ENCODE measurements at places on chromosomes 7 and 10. TPM values are rescaled to one million over a fixed set of nuclear protein-coding genes. Genes with fewer than 3 reads are reported as not detected.

The C10orf62 gene
- 0.20 TPM for polyA plus RNA-seq

The CCDC186 gene
- 16.1 TPM for polyA plus RNA-seq

The CDH23 gene
- polyA plus RNA-seq: 5.8 TPM

The HIP1 gene
- polyA plus RNA-seq: 19.1 TPM

DNA sequence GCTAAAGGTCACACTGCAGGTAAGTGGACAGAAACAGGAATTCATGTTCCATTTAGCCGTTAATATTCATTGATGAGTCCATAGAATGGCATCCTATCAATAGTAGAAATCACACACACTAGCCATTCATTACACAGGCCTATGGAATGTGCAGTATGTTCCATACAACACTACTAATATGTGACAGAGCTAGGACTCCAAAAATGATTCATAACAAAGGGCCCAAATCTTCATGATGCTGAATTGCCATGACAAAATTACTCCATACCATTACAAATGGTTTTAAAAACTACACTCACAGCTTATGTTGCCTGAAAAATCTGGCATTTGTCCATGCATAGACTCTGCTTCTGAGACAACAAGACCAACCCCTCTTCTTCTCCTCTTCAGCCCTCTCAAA lies 549.1 kb downstream of the XPNPEP1 start:
- no peak for DNase-seq

DNA sequence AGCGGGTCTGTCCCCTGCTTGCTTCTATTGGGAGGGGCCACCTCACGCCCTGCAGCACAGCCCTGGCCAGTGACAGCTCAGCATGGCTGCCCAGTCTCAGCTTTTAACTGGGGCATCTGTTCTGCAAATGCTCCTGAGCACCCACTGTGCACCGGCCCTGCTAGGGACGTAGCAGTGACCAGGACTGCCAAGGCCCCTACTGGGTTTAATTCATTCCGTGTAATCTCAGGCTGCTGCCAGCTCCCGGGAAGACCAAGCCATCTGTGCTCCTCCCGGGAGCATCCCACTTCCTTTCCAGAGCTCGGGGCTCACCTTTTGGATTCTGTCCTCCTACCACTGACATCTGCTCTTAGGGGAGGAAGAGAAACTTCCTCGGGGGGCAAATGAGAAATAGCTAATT lies 85.2 kb downstream of the ADARB2 start:
- no peak for DNase-seq
